ENCODE measurements at places on chromosomes 1 and 21.

DNA sequence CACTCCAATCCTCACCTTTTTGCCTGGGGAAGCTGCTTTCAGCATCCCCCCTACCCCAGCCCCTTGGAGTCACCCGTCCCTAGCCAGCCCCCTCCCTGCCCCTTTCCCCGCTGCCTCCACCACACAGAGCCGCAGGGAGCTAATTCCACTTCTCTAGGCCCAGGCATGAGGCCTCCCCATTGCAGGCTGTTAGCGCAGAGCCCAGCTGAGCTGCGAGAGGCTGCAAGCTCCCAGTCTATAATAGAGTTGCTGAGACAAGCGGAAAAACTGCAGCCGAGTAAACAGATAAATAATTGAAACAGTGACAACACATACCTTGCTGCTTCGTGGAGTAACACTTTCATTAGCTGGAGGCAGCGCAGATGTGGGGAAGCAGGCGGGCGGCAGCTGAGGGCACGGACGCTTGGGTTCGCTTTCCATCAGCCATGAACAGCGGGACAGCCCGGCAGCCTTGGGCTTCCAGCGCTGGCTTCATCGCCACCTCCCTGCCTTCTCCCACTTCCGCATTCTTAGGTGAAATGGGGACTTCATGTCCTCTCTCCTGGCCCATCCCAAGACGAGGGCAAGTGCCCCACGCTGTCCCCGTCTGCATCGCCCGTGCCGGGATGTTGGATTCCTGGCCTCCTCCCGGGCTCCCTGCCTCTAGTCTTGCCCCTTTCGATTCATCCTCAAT lies 183.3 kb downstream of the IGSF21 start:
- no peaks in the 10 kb centered on the region for H3K4me1 ChIP-seq
- H3K4me3 ChIP-seq: no peak overlapping the region
- DNase-seq: no peak
- H3K27ac ChIP-seq: no peak overlapping the region

- no peak overlapping the region for H3K4me3 ChIP-seq
- peaks cover 2% of the 10 kb centered on the region for H3K4me1 ChIP-seq
- H3K27ac ChIP-seq: no peak overlapping the region
- no peaks in the 10 kb centered on the region for H3K36me3 ChIP-seq
- DNase-seq: no peak
- peaks cover 25% of the 10 kb centered on the region for H3K27me3 ChIP-seq
These were observed 77.4 kb upstream of the MROH9 start for GRCh38 chr1:170857955-170858354.

GRCh38 chr1:203807196-203807595 lies 11.8 kb downstream of the ZBED6 start:
- H3K27me3 ChIP-seq: no peaks in the 10 kb centered on the region
- H3K36me3 ChIP-seq: peaks cover 55% of the 10 kb centered on the region
- peaks cover 26% of the 10 kb centered on the region for H3K4me1 ChIP-seq
- H3K4me3 ChIP-seq: no peak overlapping the region

DNA sequence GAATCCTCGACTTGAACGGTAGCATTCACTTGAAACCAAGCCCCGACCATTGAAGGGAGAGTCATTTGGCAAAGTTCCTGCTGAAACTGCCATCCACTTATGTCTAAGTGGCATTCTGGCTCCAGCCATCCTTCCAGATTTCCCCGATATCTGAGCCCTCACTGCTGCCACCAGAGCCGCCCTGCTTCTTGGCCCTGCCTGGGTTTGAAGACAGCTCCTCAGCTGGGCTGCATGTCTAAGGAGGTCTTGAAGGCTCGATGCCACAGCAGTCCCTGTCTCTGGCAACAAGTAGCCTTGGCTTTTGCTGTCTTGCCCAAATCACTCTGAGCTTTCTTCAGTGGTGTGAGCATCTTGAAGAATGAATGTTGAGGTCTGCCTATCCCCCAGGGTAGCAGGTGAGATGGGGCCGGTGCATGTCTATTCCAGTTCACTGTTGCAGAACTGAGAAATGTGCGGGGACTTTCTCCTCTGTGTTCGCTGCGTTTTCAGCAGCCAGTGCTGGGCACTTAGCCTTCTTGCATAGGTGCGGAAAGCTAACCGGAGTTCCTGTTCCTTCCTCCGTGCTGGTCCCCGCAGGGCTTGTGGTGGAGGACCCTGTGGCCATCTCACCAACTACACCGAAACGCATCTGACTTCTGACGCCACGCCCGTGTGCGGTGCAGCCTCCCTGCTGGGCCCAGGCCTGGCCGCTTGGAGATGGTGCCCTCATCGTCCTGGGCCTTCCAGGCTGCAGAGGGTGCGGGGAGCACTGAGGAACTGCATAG lies 29.2 kb downstream of the MAN1C1 start:
- H3K36me3 ChIP-seq: peaks cover 2% of the 10 kb centered on the region
- H3K4me3 ChIP-seq: no peak overlapping the region
- H3K27ac ChIP-seq: no peak overlapping the region

GRCh38 chr21:38295997-38296764 lies 39.4 kb downstream of the KCNJ15 start:
- no peak overlapping the region for H3K4me3 ChIP-seq
- H3K36me3 ChIP-seq: no peaks in the 10 kb centered on the region
- H3K27ac ChIP-seq: peak overlapping the region; percentile 30
- peaks cover 8% of the 10 kb centered on the region for H3K27me3 ChIP-seq
- H3K4me1 ChIP-seq: peaks cover 38% of the 10 kb centered on the region
- DNase-seq: no peak

- no peaks in the 10 kb centered on the region for H3K36me3 ChIP-seq
- H3K4me1 ChIP-seq: no peaks in the 10 kb centered on the region
- DNase-seq: no peak
These were observed 15.5 kb downstream of the CNIH3 start for GRCh38 chr1:224631462-224632115.

GRCh38 chr1:197127246-197127912 lies 19.1 kb downstream of the ASPM start:
- no peak overlapping the region for H3K4me3 ChIP-seq
- peaks cover 17% of the 10 kb centered on the region for H3K36me3 ChIP-seq
- H3K27me3 ChIP-seq: no peaks in the 10 kb centered on the region
- no peak overlapping the region for H3K27ac ChIP-seq
- H3K4me1 ChIP-seq: no peaks in the 10 kb centered on the region
- DNase-seq: no peak

DNA sequence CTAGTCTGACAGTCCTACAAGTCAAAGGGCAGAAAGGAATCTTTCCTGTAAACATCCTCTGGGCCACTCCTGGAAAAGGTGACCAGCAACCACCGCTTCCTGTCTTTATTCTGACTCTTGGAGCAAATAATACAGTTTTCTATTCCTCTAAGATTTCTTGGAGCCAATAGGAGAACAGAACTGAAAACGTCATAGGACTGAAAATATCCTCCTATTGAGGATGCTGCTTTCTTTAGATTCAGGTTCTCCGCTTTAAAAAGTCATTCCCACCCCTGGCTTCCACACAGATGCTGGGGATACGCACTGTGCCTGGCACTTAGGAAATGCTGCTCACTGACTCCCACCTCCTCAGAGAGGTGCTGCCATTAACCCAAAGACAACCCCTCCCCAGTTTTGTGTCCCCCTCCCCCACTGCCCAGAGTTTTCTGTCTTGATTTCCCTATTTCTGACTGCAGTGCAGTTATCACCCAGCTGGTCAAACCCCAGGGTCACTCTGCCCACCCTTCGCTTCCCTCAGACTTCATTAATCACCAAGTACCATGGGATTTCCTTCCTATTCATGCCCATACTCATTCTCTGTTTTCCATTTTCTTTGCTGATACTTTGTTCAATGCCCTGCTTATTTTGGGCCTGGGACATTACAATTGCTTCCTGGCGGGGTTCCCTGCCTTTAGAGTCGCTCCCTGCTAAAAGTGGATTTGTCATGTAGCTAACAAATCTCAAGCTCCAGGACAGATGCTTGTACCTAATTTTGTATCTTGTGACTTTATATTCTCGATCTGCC lies 82.1 kb upstream of the ARHGAP29 start:
- peaks cover 13% of the 10 kb centered on the region for H3K27me3 ChIP-seq
- no peak overlapping the region for H3K4me3 ChIP-seq
- no peak for DNase-seq
- H3K36me3 ChIP-seq: no peaks in the 10 kb centered on the region
- no peak overlapping the region for H3K27ac ChIP-seq

- H3K27me3 ChIP-seq: no peaks in the 10 kb centered on the region
- H3K4me3 ChIP-seq: no peak overlapping the region
- no peak overlapping the region for H3K27ac ChIP-seq
- DNase-seq: no peak
- H3K4me1 ChIP-seq: peaks cover 25% of the 10 kb centered on the region
These were observed 9.4 kb downstream of the E2F2 start for GRCh38 chr1:23521588-23521987.

- peaks cover 5% of the 10 kb centered on the region for H3K27me3 ChIP-seq
- no peak overlapping the region for H3K27ac ChIP-seq
- H3K4me1 ChIP-seq: no peaks in the 10 kb centered on the region
- DNase-seq: no peak
- no peaks in the 10 kb centered on the region for H3K36me3 ChIP-seq
These were observed 11.8 kb upstream of the F3 start for GRCh38 chr1:94553323-94553730.

DNA sequence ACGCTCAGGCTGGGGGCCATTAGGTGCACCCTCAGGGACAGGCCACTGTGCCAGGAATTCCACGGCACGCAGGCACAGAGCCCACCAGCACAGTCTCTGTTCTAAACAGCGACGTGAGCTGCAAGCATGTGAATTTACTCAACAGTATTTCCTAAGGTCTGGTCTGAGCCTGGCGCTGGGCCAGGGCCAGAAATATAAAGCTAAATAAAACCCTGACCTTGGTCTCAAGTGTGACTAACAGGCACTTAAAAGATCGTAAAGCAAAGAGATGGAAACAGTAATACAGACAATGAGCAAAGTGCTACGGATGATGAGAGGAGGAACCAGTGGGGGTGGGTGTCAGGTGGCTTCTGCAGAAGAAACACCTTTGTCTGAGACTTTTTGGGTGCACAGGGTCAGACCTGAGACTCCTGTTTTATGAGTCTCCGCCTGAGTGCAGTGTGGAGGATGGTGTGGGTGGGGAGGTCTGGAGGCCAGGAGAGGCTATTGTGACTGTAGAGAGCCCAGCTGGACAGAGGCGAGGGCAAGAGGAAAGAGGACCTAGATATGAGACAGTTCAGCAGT lies 53.4 kb upstream of the EDN2 start:
- H3K4me3 ChIP-seq: no peak overlapping the region
- peaks cover 2% of the 10 kb centered on the region for H3K4me1 ChIP-seq
- no peaks in the 10 kb centered on the region for H3K27me3 ChIP-seq
- peaks cover 18% of the 10 kb centered on the region for H3K36me3 ChIP-seq
- no peak overlapping the region for H3K27ac ChIP-seq

- no peak overlapping the region for H3K4me3 ChIP-seq
- no peaks in the 10 kb centered on the region for H3K36me3 ChIP-seq
- DNase-seq: no peak
- no peaks in the 10 kb centered on the region for H3K4me1 ChIP-seq
- no peak overlapping the region for H3K27ac ChIP-seq
- peaks cover 11% of the 10 kb centered on the region for H3K27me3 ChIP-seq
These were observed 87.0 kb upstream of the C1orf21 start for GRCh38 chr1:184299796-184300195.

DNA sequence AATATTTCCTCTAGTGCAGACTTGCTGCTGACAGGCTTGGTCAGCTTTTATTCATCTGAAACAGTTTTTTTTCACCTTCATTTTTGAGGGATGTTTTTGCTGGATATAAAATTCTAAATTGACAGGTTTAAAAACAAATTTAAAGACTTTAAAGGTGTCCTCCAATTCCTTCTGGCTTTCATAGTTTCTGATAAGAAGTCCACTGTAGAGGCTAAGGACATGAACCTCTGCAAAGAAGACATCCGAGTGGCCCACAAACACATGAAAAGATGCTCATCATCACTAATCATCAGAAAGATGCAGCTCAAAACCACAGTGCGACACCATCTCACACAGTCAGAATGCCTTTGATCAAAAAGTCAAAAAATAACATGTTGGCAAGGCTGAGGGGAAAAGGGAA lies 42.0 kb upstream of the DYRK1A start:
- H3K4me1 ChIP-seq: no peaks in the 10 kb centered on the region
- no peaks in the 10 kb centered on the region for H3K36me3 ChIP-seq
- H3K27ac ChIP-seq: no peak overlapping the region
- H3K4me3 ChIP-seq: no peak overlapping the region

GRCh38 chr1:35605867-35606182 lies 32.7 kb downstream of the TFAP2E start:
- peaks cover 11% of the 10 kb centered on the region for H3K4me1 ChIP-seq
- H3K36me3 ChIP-seq: peaks cover 33% of the 10 kb centered on the region
- H3K4me3 ChIP-seq: no peak overlapping the region
- DNase-seq: no peak
- H3K27ac ChIP-seq: no peak overlapping the region

DNA sequence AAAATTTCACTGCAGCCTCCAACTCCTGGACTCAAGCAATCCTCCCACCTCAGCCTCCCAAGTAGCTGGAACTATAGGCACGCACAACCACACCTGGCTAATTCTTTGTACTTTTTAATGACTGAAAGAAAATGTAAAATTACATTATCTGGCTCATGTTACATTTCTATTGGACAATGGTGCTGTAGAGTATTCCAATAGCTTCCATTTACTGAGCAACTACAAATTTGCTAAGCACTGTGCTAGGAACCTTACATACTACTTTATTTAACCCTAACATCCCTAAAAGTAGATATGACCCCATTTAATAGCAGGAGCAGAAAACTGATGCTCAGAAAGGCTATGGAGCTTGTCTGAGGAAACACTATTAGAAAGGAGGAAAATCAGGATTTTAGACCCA lies 19.7 kb downstream of the SDE2 start:
- H3K27ac ChIP-seq: no peak overlapping the region
- DNase-seq: no peak
- no peaks in the 10 kb centered on the region for H3K27me3 ChIP-seq
- peaks cover 31% of the 10 kb centered on the region for H3K36me3 ChIP-seq
- no peak overlapping the region for H3K4me3 ChIP-seq

DNA sequence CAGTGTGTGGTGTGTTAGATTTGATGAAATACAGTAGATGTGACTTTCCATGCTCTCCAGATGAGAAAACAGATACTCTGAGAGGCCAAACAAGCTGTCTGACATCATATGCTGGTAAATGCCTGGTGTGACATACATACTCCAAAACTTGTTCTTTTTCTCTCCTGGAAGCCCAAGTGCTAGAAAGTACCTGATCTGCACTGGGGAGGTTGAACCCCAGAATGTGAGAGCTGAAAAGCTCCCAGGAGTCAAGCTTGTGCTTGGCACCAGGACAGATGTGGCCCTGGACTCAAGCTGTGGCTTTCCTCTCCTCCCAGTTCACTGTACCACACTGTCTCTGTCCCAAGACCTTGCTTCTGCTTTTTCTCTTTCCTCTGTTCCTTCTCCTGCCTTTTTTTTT lies 389.0 kb upstream of the USP24 start:
- DNase-seq: no peak
- no peaks in the 10 kb centered on the region for H3K4me1 ChIP-seq
- H3K27ac ChIP-seq: no peak overlapping the region
- H3K36me3 ChIP-seq: no peaks in the 10 kb centered on the region
- H3K27me3 ChIP-seq: peaks cover 23% of the 10 kb centered on the region
